Esophagus muscularis mucosa (tissue), 4 donors: ENCODE measurements at places on chromosomes 1 and 21. TPM values are rescaled to one million over a fixed set of nuclear protein-coding genes. Genes with fewer than 3 reads are reported as not detected.

GNAI3 gene
- 5.9 TPM for total RNA-seq

MYBPH gene
- not detected for total RNA-seq

DDAH1 gene
- total RNA-seq: 40.1 TPM

TDRD5 gene
- total RNA-seq: 0.17 TPM

NBPF3 gene
- total RNA-seq: 13.1 TPM

NBPF1 gene
- 16.6 TPM for total RNA-seq

LAX1 gene
- 1.2 TPM for total RNA-seq

FCER1A gene
- 6.2 TPM for total RNA-seq
